Naive thymus-derived CD8-positive, alpha-beta T cell (primary cell): ENCODE measurements at places on chromosomes 2 and 18. TPM values are rescaled to one million over a fixed set of nuclear protein-coding genes. Genes with fewer than 3 reads are reported as not detected.

DNA sequence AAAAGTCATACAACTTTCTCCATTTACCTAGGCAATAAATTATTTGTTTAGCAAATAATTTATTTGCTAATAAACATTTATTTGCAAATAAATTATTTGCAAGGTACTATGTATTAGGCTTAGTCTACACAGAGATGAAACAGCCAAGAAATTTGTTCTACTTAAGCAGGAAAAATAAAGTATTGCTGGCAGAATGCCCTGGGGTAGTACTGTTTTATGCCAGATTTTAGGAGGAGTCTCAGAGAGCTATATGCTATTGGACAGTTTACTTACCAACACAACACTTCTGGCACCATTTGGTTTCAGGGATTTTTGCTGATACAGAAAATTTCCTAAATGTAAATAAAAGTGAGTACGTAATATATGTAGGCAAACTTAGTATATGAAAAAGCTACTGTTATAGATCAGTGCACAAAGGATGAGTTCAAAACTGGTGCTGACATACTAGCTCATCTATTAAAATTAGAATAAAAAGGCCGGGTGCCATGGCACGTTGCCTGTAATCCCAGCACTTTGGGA, 23.2 kb upstream of the CDKL4 start:
- peaks cover 19% of the 10 kb centered on the region for H3K4me1 ChIP-seq
- H3K36me3 ChIP-seq: peaks cover 21% of the 10 kb centered on the region
- no peak overlapping the region for H3K27ac ChIP-seq
- H3K27me3 ChIP-seq: no peaks in the 10 kb centered on the region

GRCh38 chr18:42784632-42785031, 330.9 kb downstream of the RIT2 start:
- H3K4me3 ChIP-seq: no peak overlapping the region
- no peaks in the 10 kb centered on the region for H3K36me3 ChIP-seq
- H3K4me1 ChIP-seq: no peaks in the 10 kb centered on the region
- no peak for DNase-seq
- H3K27ac ChIP-seq: no peak overlapping the region
- H3K27me3 ChIP-seq: no peaks in the 10 kb centered on the region

GRCh38 chr2:43224131-43224570, 2.3 kb downstream of the ZFP36L2 start:
- peaks cover 25% of the 10 kb centered on the region for H3K4me1 ChIP-seq
- H3K4me3 ChIP-seq: peak overlapping the region; percentile 99
- peak; percentile 86 for DNase-seq
- peak overlapping the region; percentile 100 for H3K27ac ChIP-seq

The CXCR2 gene
- not detected for total RNA-seq

DNA sequence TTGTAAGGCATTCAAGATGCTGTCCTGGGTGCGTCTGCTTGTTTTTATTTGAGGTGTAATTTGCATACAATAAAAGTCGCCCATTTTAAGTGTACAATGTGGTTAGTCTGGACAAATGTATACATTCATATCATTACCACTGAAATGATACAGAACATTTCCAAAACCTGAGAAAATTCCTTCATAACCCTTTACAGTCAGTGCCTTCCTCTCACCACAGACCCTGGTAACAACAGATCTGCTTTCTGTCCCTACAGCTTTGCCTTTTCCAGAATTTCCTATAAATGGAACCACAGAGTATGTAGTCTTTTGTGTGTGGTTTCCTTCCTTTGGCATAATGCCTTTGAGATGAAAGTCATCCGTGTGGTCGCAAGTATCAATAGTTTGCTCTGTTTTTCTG, 45.8 kb upstream of the NFU1 start:
- H3K27ac ChIP-seq: no peak overlapping the region
- H3K4me1 ChIP-seq: peaks cover 9% of the 10 kb centered on the region
- H3K27me3 ChIP-seq: no peaks in the 10 kb centered on the region
- no peak for DNase-seq

The SLC9A4 gene
- total RNA-seq: not detected

The ANKRD36 gene
- 47.2 TPM for total RNA-seq

DNA sequence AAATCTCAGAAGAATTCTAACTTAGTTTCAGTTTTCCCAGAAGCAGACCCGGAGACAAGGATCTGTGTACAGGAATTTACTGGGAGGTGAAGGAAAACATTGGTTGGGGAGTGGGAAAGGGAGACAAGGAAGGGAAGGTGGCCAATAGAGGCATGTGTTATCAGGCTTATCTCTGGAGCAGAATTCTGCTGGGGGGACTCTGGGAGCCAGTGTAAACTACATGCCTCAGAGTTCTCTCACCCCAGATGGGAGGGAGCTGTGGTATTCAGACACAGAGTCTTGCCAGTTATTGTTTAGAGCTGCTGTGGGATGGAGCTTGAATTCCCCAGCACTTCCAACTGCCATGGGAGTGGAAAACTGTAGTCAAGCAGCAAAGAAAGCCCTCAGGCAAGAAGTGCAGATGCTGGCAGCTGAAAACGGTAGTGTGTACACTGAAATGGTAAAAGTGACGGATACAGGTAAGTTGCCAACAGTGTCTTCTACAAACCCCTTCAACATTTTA, 19.0 kb downstream of the DNPEP start:
- no peaks in the 10 kb centered on the region for H3K4me1 ChIP-seq
- DNase-seq: no peak
- H3K27me3 ChIP-seq: no peaks in the 10 kb centered on the region

DNA sequence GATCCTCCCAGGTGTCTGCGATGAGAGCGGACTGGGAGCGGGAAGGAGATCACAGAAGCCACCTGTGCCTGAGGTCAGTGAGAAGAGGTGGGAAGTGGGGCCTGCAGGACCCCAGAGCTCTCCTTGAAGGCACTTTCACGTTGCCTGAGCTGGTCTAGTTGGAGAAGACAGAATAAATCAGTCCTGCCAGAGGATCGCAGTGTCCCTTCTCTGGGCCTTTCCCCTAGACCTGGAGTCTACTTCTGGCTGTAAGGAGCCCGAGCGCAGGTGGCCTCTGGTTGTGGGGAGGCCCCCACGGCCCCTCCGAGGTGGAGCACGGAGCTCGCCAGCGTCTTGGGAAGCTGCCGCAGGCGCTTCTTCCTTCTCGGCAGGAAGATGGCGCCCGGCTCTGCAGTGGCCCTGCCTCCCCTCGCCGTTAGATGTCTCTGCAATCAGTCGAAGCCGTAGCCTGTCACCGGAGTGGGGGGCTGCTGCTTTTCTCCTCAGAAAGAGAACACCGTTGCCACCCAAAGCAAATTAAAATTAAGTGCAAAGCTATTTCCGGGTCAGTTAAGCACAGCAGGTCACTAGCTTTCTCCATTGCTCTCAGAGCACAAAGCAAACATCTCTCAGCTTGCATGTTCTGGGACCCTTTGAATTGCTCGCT, 212.0 kb upstream of the MYT1L start:
- H3K4me1 ChIP-seq: no peaks in the 10 kb centered on the region
- no peak for DNase-seq
- H3K27ac ChIP-seq: no peak overlapping the region
- H3K4me3 ChIP-seq: no peak overlapping the region
- no peaks in the 10 kb centered on the region for H3K36me3 ChIP-seq
